ENCODE measurements at places on chromosomes 1 and 21. TPM values are rescaled to one million over a fixed set of nuclear protein-coding genes. Genes with fewer than 3 reads are reported as not detected.

The EPHA8 gene
- total RNA-seq: not detected

GRCh38 chr1:199646761-199647160 is 380.7 kb upstream of the NR5A2 start:
- no peaks in the 10 kb centered on the region for H3K36me3 ChIP-seq
- no peak overlapping the region for H3K27ac ChIP-seq
- H3K4me1 ChIP-seq: no peaks in the 10 kb centered on the region
- no peak for DNase-seq
- no peak overlapping the region for H3K4me3 ChIP-seq
- peaks cover 10% of the 10 kb centered on the region for H3K27me3 ChIP-seq

GRCh38 chr1:198258491-198258890 is 101.7 kb downstream of the NEK7 start:
- H3K4me1 ChIP-seq: peaks cover 25% of the 10 kb centered on the region
- no peak overlapping the region for H3K27ac ChIP-seq
- H3K27me3 ChIP-seq: no peaks in the 10 kb centered on the region
- DNase-seq: no peak
- H3K4me3 ChIP-seq: no peak overlapping the region

The TXNDC12 gene
- total RNA-seq: 24.4 TPM

DNA sequence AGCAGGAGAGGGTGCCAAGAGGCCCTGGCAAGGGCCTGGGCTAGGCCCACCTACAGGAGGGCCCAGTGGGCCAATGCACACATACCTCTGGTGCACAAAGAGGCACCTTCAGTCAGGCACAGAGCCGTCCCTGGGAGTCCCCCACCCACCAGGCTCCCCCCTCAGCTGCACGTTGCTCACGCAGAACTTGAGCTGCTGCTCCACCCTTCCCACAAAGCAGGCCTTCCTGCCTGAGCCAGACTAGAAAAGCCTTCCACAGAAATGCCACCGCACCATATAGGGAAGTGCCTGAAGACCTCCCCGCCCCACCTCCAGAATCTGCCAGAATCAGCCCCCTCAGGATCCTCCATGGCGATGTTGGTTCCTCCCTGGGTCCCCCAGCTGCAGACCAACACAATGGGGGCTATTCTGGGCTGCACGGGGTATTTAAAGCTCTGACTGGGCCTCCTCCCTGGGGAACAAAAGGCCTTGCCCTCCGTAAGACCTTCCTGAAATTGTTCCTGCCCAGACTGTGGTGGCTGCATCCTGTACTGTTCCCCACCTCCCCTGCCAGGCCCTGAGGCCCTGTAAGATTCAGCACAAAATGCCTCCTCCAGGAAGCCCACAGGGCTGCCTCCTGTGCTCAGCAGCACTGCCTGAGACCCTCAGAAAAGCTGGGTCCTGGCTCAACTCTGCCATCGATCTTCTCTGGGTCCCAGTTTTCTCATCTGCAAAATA is 27.2 kb downstream of the HSPG2 start:
- peaks cover 11% of the 10 kb centered on the region for H3K4me1 ChIP-seq
- H3K4me3 ChIP-seq: no peak overlapping the region
- peaks cover 8% of the 10 kb centered on the region for H3K27me3 ChIP-seq
- no peaks in the 10 kb centered on the region for H3K36me3 ChIP-seq
- H3K27ac ChIP-seq: no peak overlapping the region
- no peak for DNase-seq

- H3K27me3 ChIP-seq: peaks cover 22% of the 10 kb centered on the region
- no peak overlapping the region for H3K4me3 ChIP-seq
- H3K27ac ChIP-seq: no peak overlapping the region
- H3K36me3 ChIP-seq: no peaks in the 10 kb centered on the region
- no peak for DNase-seq
These were observed 25.1 kb upstream of the HTR1D start for GRCh38 chr1:23242414-23242813.

DNA sequence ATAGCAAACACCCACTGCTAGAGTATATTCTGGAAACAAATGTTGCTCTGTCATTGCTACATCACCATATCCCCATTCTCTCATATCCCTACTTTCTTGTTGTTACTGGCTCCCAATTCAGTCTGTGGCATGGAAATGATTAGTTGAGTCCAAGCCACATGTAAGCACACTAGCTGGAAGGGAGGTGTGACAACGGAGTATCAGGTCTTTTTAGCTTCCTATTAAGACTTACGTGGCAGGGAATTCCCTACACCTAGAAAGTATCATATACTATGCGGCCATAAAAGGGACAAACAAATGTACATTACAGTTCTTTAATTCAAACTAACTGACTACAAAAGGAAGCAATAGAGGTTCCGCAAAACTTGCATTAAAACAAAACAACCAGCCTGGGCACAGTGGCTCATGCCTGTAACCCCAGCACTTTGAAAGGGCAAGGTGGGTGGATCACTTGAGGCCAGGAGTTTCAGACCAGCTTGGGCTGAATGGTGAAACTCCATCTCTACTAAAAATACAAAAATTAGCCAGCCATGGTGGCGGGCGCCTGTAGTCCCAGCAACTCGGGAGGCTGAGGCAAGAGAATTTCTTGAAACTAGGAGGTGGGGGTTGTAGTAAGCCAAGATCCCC is 48.6 kb downstream of the INTS7 start:
- no peak overlapping the region for H3K4me3 ChIP-seq
- H3K27me3 ChIP-seq: no peaks in the 10 kb centered on the region
- peaks cover 9% of the 10 kb centered on the region for H3K4me1 ChIP-seq
- peaks cover 9% of the 10 kb centered on the region for H3K36me3 ChIP-seq

GRCh38 chr21:31988492-31989290 is 115.9 kb downstream of the HUNK start:
- no peak overlapping the region for H3K4me3 ChIP-seq
- H3K27me3 ChIP-seq: peaks cover 31% of the 10 kb centered on the region
- H3K27ac ChIP-seq: no peak overlapping the region
- peaks cover 2% of the 10 kb centered on the region for H3K4me1 ChIP-seq

The LAPTM5 gene
- total RNA-seq: 601 TPM

DNA sequence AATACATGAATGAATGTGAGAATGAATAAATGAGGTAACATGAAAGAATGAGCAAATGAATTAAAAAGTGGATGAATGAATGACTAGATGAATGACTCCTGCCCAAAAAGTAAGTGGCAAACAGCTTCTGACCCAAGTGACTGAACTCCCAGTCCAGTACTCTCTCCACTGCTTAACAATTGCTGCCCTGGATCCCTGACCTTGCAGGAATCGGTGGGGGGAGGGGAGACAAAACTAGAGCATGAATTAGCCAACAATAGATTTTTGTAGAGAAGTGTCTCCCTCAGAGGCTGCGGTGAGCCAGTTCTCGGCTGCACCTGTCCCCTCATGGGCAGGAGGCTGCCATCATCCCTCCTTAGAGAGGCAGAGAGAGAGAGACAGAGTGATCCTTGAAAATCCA is 5.9 kb upstream of the GRIK3 start:
- H3K4me3 ChIP-seq: no peak overlapping the region
- peaks cover 9% of the 10 kb centered on the region for H3K36me3 ChIP-seq
- H3K27ac ChIP-seq: no peak overlapping the region
- no peak for DNase-seq
- peaks cover 89% of the 10 kb centered on the region for H3K27me3 ChIP-seq
- peaks cover under 1% of the 10 kb centered on the region for H3K4me1 ChIP-seq

DNA sequence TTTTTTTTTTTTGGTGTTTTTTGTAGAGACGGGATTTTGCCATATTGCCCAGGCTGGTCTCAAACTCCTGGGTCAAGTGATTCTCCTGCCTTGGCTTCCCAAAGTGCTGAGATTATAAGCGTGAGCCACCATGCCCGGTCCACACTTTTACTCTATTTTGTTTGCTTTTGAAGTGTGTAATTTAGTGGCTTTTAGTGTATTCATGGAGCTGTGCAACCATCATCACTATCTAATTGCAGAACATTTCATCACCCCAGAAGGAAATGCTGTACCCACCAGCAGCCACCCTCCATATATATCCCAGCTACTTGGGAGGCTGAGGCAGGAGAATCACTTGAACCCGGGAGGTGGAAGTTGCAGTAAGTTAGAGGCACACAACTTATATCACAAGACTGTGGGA is 136.9 kb upstream of the ERRFI1 start:
- no peaks in the 10 kb centered on the region for H3K36me3 ChIP-seq
- H3K4me3 ChIP-seq: no peak overlapping the region
- H3K27me3 ChIP-seq: no peaks in the 10 kb centered on the region
- H3K4me1 ChIP-seq: peaks cover 9% of the 10 kb centered on the region

The LRRC71 gene
- total RNA-seq: not detected

DNA sequence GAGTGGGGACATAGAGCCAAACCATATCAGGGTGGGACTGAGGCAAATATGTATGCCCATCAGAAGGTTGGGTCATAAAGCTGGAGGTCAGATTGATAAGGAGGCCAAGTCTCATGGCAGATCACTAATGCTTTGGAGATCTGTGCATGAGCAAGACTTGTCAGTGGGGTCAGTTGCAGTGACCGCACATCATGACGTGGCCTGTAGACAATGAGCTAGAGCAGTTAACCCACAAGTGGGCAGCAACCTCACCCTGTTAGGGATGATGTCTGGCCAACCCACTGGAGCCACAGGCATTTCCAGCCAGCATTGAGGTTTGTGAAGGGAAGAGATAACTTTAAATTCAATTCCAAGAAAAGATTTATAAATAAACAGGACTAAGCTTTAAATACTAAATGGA is 66.7 kb downstream of the XCL1 start:
- no peak overlapping the region for H3K27ac ChIP-seq
- no peaks in the 10 kb centered on the region for H3K36me3 ChIP-seq
- H3K4me3 ChIP-seq: no peak overlapping the region
- peaks cover 15% of the 10 kb centered on the region for H3K27me3 ChIP-seq

The AGPAT3 gene
- 64.1 TPM for total RNA-seq

The OR2L5 gene
- total RNA-seq: not detected
